Activated naive CD8-positive, alpha-beta T cell treated with anti-CD3 and anti-CD28 coated beads, Interleukin-2, amount 10 ng/mL, durations not matched to agents 7 days and 5 days (primary cell): ENCODE measurements at places on chromosomes 1 and 21.

DNA sequence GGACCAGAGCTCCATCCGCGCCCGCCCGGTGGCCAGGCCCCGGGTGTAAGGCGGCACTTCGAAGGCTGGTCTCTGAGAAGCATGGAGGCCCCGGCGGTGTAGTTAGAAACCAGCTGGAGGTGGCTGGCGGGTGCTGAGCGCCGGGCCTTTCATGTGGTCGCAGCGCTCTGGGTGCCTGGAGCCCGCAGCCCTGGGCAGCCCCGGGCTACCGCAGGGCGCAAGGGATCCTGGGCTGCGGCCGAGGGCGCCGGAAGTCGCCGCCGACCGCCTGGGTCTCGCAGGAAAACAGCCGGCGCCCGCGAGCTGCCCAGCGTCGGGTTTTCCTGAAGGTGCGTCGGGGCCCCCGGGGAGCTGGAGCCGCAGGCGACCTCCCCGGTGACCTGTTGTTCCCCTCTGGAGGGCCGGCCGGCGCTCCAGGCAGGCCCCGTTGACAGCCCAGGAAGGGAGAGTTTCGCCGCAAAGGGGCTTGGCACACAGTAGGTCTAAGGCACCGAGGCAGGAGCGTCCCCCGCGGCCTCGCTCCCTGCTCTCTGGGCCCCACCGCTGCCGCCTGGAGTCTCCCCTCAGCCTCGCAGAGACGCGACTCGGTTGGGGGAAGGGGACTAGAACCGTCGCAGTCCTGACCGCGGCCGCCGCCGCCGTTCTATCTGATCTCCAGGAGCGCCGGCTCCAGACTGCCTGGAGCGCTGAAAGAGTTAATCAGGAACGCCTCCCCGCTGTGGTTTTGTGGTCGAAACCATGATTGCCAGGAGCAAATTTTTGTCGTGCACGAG, 2.7 kb downstream of the GRHL3 start:
- H3K27ac ChIP-seq, result peak overlapping the region; percentile 8
- peaks cover 30% of the 10 kb centered on the region for H3K4me1 ChIP-seq

- no peak overlapping the region for H3K27ac ChIP-seq
- H3K4me3 ChIP-seq, result no peak overlapping the region
- H3K4me1 ChIP-seq, result no peaks in the 10 kb centered on the region
- peaks cover 48% of the 10 kb centered on the region for H3K27me3 ChIP-seq
Observed at GRCh38 chr1:19840228-19840627, 25.1 kb upstream of the RNF186 start.

GRCh38 chr1:1356796-1357401, 1.5 kb downstream of the MXRA8 start:
- H3K27ac ChIP-seq, result no peak overlapping the region
- no peak overlapping the region for H3K4me3 ChIP-seq
- no peak for DNase-seq
- H3K27me3 ChIP-seq, result peaks cover 31% of the 10 kb centered on the region

DNA sequence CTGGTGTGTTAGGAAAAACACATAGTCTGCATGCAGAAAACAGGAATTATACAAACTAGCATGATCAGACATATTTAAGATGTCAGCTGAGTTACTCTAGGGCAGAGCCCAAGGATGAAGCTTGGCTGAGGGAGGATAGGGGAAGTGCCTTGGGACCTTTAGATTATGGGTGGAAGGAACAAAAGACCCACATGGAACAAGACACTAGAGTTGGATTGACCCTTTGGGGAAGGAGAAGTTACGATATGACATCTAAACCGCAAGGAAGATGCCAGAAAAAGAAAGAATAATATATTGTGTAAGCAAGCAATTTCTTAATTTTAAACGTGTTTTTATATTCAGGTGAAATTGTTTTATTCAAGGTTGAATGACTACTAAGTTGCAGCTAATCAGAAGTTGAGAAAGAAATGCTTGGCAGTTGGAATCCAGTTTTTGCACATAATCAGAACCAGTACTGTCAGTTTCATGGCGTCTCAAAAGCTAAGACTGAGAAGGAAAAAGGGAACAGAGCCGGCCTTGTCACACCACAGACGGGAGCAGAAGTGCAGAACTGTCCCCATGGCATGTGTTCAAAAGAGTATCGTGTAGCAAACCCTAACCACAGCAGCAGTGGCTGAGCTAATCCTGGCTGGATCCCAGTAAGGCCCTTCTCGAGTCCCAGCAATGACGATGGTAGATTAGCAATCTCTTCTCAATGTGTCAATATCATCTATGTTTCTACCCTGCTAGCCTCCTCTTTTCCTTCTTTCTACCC, 31.2 kb upstream of the IFNAR2 start:
- no peak overlapping the region for H3K4me3 ChIP-seq
- H3K4me1 ChIP-seq, result peaks cover 27% of the 10 kb centered on the region
- no peak overlapping the region for H3K27ac ChIP-seq
- no peaks in the 10 kb centered on the region for H3K36me3 ChIP-seq

DNA sequence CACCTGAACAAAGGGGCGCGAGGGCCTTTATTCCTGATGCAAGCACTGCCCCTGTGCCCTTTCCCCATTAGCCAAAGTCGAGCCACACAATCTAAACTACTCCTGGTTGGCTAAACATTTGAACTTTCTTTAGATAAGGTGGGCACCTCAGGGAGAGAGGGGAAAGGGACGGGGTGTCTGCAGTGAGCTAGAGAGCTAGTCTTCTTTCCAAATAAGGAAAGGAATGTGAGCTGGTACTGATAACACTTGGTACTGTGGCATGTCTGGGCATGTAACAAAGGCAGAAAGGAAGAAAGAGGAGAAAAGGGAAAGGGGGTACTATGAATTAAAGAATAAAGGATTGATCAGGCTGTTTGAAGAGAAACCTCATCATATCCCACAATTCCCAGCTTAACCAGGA, 62.8 kb downstream of the OVGP1 start:
- H3K27ac ChIP-seq, result no peak overlapping the region
- no peaks in the 10 kb centered on the region for H3K4me1 ChIP-seq
- H3K4me3 ChIP-seq, result no peak overlapping the region
- H3K36me3 ChIP-seq, result no peaks in the 10 kb centered on the region
- peaks cover 34% of the 10 kb centered on the region for H3K27me3 ChIP-seq
- no peak for DNase-seq

- H3K4me3 ChIP-seq, result peak overlapping the region; percentile 95
- H3K36me3 ChIP-seq, result peaks cover 24% of the 10 kb centered on the region
- peak; percentile 82 for DNase-seq
- peak overlapping the region; percentile 92 for H3K27ac ChIP-seq
- peaks cover 65% of the 10 kb centered on the region for H3K4me1 ChIP-seq
- no peaks in the 10 kb centered on the region for H3K27me3 ChIP-seq
Observed at GRCh38 chr1:89633248-89633799, 404 bp downstream of the LRRC8C start.

DNA sequence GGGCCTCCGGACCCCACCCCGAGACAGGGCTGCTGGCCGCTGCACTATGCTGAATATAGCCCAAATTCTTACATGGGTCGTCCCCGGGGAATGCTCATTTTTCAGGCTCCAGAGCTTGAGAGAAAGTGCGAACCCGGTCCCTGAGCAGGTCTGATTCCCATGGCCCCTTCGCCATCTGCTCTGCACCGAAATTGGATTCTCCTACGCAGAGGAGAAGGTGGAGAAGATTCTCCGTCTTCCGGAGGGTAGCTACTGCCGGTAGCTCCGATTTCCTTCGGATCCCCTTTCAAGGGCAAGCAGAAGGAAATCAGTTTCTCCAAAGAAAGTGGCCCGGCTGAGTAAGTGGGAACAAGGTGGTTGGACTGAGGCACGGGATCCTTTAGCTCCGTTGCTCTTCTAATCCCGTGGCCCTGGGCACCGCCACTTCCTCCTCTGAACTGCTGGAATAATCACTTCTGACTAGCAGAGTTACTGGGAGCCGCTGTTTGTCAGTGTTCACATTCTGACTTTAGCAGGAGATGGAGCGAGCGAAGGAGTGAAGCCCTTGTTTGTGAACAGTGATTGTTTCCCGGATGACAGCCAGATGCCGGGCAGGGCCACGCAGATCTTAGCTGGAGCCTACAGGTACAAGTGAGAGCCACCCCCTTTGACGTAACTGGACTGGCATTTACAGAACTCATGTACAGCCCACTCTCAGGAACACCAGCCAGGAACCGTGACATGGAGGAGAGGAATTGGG, 1.1 kb upstream of the ZNF496 start:
- H3K27ac ChIP-seq, result peak overlapping the region; percentile 4
- no peak for DNase-seq
- peaks cover 54% of the 10 kb centered on the region for H3K4me1 ChIP-seq

DNA sequence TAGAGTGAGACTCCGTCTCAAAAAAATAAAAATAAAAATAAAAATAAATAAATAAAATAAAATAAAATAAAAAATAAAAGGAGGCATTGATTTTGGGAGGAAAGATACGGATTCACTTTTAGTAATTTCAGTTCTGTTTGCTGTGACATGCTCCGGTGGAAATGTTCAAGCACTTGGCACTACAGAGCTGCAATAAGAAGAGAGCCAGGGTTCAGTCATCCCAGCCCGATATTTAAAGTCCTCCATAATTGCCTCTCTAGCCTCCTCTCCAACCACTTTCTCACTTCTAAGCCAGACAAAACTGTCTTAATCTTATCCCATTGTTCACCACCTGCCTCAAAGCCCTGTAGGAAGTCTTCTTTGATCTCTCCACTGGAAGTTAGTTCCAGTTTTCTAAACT, 55.0 kb upstream of the MACF1 start:
- H3K4me1 ChIP-seq, result no peaks in the 10 kb centered on the region
- peaks cover 21% of the 10 kb centered on the region for H3K27me3 ChIP-seq
- H3K27ac ChIP-seq, result no peak overlapping the region
- DNase-seq, result no peak
- no peak overlapping the region for H3K4me3 ChIP-seq
